ENCODE measurements at places on chromosomes 2 and 18. TPM values are rescaled to one million over a fixed set of nuclear protein-coding genes. Genes with fewer than 3 reads are reported as not detected.

ASXL3 gene
- total RNA-seq, result not detected

- no peaks in the 10 kb centered on the region for H3K4me1 ChIP-seq
- H3K27ac ChIP-seq, result no peak overlapping the region
- no peak overlapping the region for H3K4me3 ChIP-seq
- no peaks in the 10 kb centered on the region for H3K36me3 ChIP-seq
- no peak for DNase-seq
Observed at GRCh38 chr2:142082368-142082767, 48.4 kb downstream of the LRP1B start.

FLACC1 gene
- total RNA-seq, result 4.8 TPM

AQP12B gene
- total RNA-seq, result not detected

DIS3L2 gene
- 62.9 TPM for total RNA-seq

GRCh38 chr18:939166-939565 is 34.5 kb downstream of the ADCYAP1 start:
- no peaks in the 10 kb centered on the region for H3K4me1 ChIP-seq
- H3K36me3 ChIP-seq, result no peaks in the 10 kb centered on the region
- no peaks in the 10 kb centered on the region for H3K27me3 ChIP-seq
- no peak for DNase-seq
- no peak overlapping the region for H3K27ac ChIP-seq
- no peak overlapping the region for H3K4me3 ChIP-seq

TXNDC9 gene
- 8.3 TPM for total RNA-seq

- no peaks in the 10 kb centered on the region for H3K36me3 ChIP-seq
- H3K4me1 ChIP-seq, result no peaks in the 10 kb centered on the region
- H3K27me3 ChIP-seq, result peaks cover 2% of the 10 kb centered on the region
Observed at GRCh38 chr2:230144355-230144754, 75.4 kb downstream of the SP110 start.

HOXD12 gene
- not detected for total RNA-seq

GRCh38 chr2:135600915-135601314 is 69.6 kb downstream of the R3HDM1 start:
- H3K4me1 ChIP-seq, result no peaks in the 10 kb centered on the region
- DNase-seq, result no peak
- H3K27me3 ChIP-seq, result no peaks in the 10 kb centered on the region
- H3K4me3 ChIP-seq, result no peak overlapping the region
- peaks cover 14% of the 10 kb centered on the region for H3K36me3 ChIP-seq

DNA sequence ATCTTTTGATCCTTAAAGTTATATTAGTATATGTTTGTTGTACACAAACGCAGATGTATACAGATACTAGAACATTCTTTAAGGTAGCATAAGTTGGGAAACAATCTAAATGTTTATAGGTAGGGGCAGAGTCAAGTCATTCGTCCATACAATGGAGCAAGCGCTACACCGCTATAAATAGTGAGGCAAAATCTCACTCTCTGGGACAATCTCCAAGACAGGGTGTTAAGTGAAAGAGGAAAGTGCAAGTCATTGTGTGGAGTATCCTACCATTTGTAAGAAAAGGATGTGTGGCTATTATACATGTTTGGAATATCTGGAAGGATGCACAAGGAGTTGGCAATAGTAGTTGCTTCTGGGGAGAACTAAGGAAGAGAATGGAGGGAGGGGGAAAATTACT is 16.2 kb upstream of the FHL2 start:
- H3K4me1 ChIP-seq, result no peaks in the 10 kb centered on the region
- H3K36me3 ChIP-seq, result no peaks in the 10 kb centered on the region
- H3K4me3 ChIP-seq, result no peak overlapping the region
- H3K27ac ChIP-seq, result no peak overlapping the region

GRCh38 chr2:174014699-174015070 is 49.5 kb upstream of the SP3 start:
- H3K36me3 ChIP-seq, result no peaks in the 10 kb centered on the region
- no peak overlapping the region for H3K4me3 ChIP-seq
- H3K27me3 ChIP-seq, result peaks cover 4% of the 10 kb centered on the region
- peaks cover 13% of the 10 kb centered on the region for H3K4me1 ChIP-seq

GRCh38 chr2:222448748-222449181 is 24.4 kb downstream of the SGPP2 start:
- no peak overlapping the region for H3K4me3 ChIP-seq
- no peak for DNase-seq
- no peaks in the 10 kb centered on the region for H3K36me3 ChIP-seq
- no peaks in the 10 kb centered on the region for H3K27me3 ChIP-seq
- no peaks in the 10 kb centered on the region for H3K4me1 ChIP-seq

DNA sequence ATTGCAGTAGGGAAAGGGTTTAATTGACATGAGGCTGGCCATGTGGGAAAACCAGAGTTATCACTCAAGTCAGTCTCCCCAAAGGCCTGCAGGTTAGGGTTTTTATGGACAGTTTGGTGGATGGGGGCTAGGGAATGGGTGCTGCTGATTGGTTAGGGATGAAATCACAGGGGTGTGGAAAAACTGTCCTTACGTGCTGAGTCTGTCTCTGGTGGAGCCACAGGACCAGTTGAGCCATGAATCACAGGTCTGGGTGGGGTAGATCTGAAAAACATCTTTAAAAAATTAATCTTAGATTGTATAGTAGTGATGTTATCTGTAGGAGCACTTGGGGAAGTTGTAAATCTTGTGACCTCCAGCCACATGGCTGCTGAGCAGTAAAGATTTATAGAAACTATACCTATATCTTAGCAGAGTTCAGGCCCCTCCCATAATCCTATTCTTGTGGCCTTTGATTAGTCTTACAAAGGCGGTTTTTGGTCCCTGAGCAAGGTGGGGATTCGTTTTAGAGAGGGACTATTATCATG is 139.6 kb downstream of the COMMD1 start:
- H3K4me3 ChIP-seq, result no peak overlapping the region
- no peak overlapping the region for H3K27ac ChIP-seq
- no peaks in the 10 kb centered on the region for H3K36me3 ChIP-seq
- no peak for DNase-seq
- H3K27me3 ChIP-seq, result no peaks in the 10 kb centered on the region

DNA sequence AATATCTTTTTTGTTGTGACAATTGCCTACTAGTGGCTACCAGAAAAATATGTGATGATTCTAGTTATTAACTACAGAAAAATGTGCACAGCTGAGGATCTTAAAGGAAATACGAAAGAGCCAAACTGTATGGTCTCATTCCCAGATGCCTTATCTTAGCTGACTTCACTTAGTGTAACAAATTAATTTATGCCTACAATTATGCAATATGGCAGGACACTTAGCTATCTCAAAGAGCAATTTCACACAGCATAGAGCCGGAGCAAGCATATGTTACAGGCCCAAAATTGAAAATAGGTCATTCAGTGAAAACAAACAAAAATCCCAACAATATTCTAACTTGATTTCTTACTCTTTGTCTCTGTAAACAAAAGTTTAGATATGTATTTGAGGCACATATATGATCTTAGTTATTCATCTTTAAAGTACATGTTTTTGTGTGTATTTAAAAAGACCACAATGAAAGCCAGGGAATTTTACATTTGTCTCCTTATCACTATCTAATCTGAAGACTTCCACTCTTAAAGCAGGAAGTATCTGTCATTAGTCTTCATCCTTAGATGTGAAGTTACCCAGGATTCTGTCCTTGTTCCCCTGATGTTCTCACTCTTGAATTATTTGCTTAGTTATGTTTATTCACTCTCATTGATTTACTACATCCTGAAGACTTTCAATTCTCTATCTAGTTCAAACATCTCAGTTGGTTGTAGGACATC is 1579.0 kb upstream of the NXPH2 start:
- no peaks in the 10 kb centered on the region for H3K27me3 ChIP-seq
- H3K4me1 ChIP-seq, result no peaks in the 10 kb centered on the region
- H3K27ac ChIP-seq, result no peak overlapping the region
- no peak for DNase-seq
- H3K36me3 ChIP-seq, result no peaks in the 10 kb centered on the region
- H3K4me3 ChIP-seq, result no peak overlapping the region

DNA sequence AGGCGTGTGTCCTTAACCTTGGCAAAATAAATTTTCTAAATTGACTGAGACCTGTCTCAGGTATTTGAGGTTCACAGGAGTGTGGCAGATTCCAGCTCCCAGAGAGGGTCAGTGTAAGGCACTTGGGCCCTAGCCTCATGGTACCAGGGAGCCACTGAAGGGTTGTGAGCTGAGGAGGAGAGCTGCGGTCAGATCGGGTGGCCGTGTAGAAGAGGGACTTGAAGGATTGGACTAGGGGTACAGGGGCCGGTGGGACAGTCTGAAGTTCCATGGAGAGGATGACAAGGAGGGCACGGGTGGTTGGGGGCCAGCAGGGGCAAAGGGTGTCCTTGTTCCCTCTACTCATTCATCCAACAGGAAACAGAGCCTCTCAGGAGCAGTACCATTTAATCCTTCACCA is 327.0 kb upstream of the HS6ST1 start:
- no peak for DNase-seq
- no peaks in the 10 kb centered on the region for H3K36me3 ChIP-seq
- H3K27me3 ChIP-seq, result no peaks in the 10 kb centered on the region
- H3K4me3 ChIP-seq, result no peak overlapping the region

- DNase-seq, result no peak
- H3K27ac ChIP-seq, result no peak overlapping the region
- H3K27me3 ChIP-seq, result no peaks in the 10 kb centered on the region
- no peaks in the 10 kb centered on the region for H3K36me3 ChIP-seq
Observed at GRCh38 chr2:21069746-21070340, 26.0 kb upstream of the APOB start.

- DNase-seq, result no peak
- no peak overlapping the region for H3K27ac ChIP-seq
- H3K4me1 ChIP-seq, result no peaks in the 10 kb centered on the region
- no peaks in the 10 kb centered on the region for H3K36me3 ChIP-seq
- H3K27me3 ChIP-seq, result no peaks in the 10 kb centered on the region
- no peak overlapping the region for H3K4me3 ChIP-seq
Observed at GRCh38 chr2:57881998-57882888, 164.4 kb upstream of the VRK2 start.

DNA sequence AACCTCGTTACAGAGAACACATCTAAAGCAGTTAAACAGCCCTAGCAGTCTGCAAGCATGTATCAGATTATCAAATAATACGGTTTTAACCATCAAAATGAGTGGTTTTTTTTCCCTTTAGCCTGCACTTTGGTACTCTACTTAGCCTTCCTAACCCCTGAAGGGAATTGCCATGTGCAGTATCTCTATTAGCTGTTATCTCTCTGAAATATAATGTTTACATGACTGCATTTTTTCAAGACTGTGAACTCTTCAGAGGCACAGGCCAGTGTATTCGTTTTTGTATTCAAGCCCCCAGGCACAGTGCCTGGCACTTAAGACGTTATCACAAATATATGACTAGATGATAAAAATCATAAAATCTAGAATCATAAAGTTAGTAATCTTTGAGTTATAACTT is 509.5 kb downstream of the PARD3B start:
- no peaks in the 10 kb centered on the region for H3K4me1 ChIP-seq
- no peak overlapping the region for H3K4me3 ChIP-seq
- H3K36me3 ChIP-seq, result no peaks in the 10 kb centered on the region
- H3K27me3 ChIP-seq, result no peaks in the 10 kb centered on the region
- no peak overlapping the region for H3K27ac ChIP-seq

DNA sequence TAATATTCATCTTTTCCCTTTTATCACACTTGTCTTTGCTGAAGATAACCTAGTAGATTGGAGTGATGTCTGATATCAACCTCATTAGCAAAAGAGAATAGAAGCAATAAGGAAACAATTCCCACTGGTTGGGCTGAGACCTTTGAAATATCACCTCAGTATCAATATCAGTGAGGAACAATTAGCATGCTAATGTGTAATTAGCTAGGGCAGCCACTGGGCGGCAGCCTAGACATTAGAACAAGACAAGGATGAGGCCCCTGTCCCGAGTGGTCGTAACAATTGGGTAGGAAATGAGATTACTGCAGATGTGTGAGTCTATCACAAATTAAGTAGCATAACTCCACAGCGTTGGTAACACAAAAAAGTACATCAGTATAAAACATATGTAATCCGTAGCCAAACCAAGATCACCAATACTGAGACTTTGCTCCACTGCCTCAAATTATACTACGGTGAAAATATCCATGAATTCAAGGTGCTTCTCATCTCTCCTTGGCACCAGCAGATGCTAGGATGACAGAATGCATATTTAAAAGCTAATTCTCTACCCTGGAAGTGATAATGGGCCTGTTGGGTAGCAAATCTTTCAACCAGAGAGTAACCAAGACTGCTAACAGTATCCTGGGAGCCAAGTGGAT is 99.1 kb downstream of the ALPK2 start:
- H3K27ac ChIP-seq, result no peak overlapping the region
- peak; percentile 77 for DNase-seq
- no peaks in the 10 kb centered on the region for H3K36me3 ChIP-seq

- H3K27me3 ChIP-seq, result no peaks in the 10 kb centered on the region
- H3K4me1 ChIP-seq, result no peaks in the 10 kb centered on the region
- no peaks in the 10 kb centered on the region for H3K36me3 ChIP-seq
- no peak overlapping the region for H3K27ac ChIP-seq
Observed at GRCh38 chr2:106841886-106842645, 43.9 kb downstream of the ST6GAL2 start.

DNA sequence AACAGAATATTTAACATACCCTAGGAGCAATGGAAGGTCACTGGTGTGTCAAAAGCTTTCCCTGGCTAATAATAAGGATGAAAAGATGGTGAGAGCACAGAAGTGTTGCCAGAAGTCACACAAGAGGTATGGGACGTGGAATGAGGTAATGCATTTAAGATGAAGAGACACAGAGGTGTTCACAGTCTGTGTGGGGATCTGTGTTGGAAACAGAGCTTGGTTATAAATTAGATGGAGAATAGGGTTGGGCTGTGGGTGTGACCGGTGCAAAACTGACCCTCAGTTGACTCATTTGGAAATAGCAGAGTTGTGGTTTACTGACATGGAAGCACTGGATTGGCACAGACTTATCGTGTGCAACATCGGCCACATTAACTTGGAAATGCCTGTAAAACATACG is 372.5 kb downstream of the SATB2 start:
- no peak overlapping the region for H3K27ac ChIP-seq
- no peaks in the 10 kb centered on the region for H3K4me1 ChIP-seq
- no peaks in the 10 kb centered on the region for H3K36me3 ChIP-seq
- DNase-seq, result no peak
- no peaks in the 10 kb centered on the region for H3K27me3 ChIP-seq

DNA sequence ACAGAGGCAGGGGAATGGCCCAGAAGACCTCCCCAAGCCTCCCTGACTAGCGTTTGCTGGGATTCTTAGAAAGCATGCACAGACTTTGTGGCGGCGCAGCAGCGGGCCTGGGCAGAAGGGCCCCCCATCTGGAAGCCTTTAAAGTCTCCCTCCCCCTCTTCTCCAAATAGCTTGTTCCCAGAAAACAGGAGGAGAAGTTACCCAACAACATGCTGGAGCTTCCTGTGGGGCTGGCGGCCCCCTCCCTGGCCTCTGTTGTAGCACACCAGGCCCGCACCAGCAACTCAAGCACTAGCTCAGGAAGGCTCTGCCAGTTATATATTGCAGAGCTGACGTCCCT is 334.8 kb downstream of the DYSF start:
- no peaks in the 10 kb centered on the region for H3K36me3 ChIP-seq
- no peaks in the 10 kb centered on the region for H3K27me3 ChIP-seq
- DNase-seq, result no peak
- H3K27ac ChIP-seq, result no peak overlapping the region
- H3K4me1 ChIP-seq, result no peaks in the 10 kb centered on the region

GRCh38 chr2:150063432-150063889 is 424.0 kb downstream of the RND3 start:
- H3K36me3 ChIP-seq, result no peaks in the 10 kb centered on the region
- H3K4me3 ChIP-seq, result no peak overlapping the region
- no peak overlapping the region for H3K27ac ChIP-seq
